Inflammatory macrophage treated with lipopolysaccharide for 1 hour (primary cell): ENCODE measurements at places on chromosomes 12 and 14.

DNA sequence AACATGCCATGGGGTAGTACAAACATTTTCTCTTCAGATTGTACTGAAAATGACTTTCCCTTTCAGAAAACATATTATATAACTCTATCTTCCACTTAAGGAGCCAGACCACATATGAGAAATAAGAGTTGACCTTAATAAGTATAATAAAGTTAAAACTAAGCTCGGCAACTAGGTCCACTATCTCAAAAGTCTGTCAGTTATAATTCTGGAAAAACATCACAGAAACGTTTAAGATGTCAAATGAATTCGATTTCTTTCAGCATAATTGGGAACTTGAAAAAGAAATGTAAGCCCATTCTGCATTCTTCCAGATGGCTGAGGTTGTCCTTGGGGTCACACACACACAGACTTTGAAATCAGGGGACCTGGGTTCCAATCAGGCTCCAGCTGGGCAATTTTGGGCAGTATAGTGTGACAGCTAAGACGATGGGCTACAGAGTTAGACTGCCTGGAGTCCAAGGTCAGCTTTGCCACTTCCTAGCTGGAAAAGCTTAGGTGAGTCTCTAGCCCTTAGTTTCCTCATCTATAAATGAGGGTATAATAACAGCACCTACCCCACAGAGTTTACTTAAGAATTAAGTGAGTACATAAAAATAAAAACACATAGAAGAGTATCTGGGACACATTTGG lies 75.6 kb downstream of the PPP2R5E start:
- DNase-seq = no peak

DNA sequence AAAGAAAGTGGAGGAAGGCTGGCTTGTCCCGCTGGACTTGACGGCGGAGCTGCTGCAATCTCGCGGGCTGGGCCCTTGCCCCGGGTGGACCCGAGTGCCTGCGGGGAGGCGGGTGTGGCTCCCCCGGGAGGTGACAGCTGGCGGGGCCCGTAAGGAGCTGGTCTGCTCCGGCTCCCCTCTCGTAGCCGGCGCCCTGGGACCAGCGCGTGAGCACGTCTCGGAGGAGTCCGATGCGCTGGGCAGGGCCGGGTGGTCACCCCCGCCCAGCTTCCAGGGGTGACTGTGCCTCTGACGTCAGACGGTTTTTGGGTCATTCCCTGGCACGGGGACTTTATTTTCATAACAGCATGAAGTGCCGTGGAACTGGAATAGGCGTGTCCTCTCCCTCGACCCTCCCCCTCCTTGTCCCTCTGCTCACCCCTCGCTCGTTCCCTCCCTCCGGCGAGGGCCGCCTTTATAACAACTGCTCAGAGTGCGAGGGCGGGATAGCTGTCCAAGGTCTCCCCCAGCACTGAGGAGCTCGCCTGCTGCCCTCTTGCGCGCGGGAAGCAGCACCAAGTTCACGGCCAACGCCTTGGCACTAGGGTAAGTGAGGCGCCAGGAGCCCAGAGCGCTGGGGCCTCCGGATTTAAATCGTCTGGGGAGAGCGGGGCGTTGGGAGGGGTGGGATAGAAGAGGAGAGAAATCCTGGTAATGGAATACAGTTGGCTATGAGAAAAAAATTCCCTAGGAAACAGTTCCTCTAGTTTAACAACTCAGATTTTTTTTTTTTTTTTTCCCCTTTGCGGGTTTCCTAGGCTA lies at the start of gene GPRC5A:
TSS of gene GPRC5A (plus strand) at position 483 of the 801 bp plus-strand sequence. CDS start 16,688 bp downstream, outside the sequence.
- peak; percentile 46 for DNase-seq

GRCh38 chr14:103099081-103099732 lies 4.7 kb downstream of the EXOC3L4 start:
- DNase-seq = no peak

DNA sequence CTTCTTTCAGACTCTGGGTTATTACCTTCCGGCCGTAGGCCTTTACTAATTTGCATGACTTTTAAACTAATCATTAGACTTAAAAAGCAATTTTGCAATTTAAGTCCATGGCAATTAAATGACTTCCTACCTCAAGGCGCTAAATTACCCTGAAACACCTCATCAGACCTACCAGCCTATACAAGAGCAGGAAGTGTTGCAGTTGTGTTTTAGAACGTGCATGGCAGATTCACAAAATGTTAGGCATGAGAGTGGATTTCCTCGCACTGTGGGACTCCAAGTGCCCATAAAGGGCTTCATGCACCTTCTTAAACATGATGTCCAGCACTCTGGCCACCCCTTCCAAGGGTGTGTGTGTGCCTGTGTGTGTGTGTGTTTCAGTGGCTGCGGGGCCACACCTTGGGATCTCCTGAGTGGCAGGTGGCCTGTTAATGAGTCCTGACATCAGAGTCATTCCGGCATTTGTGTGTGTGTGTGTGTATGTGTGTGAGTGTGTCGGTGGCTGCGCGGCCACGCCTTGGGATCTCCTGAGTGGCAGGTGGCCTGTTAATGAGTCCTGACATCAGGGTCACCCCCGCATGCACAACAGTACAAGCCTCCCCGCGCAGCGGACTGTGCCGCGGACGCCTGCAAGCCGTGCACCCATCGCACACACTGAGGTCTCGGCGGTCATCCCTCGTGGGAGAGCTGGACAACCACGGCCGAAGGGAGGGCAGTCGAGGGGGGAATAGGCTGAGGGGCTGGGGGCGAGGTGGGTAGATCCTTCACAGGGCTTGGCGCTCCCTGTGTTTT lies 900 bp downstream of the C2CD5 start:
- no peak for DNase-seq

DNA sequence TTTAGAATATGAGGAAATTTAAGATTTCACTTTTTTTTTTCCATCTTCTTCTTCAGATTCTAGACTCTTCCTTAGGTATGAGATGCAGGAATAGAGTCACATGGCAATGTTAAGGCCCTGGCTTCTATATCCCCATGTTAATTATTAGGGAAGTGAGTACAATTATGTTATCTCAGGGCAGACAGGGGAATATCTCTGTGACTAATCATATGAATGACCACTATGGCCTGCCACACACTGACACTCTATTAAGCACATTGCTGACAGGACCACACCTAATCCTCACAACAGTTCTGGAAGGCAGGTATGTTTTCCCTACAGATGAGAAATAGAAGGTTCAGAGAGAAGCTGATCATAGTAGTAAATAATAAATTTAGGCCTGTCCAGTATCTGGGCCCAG lies 69.4 kb upstream of the PTPRQ start:
- no peak for DNase-seq

DNA sequence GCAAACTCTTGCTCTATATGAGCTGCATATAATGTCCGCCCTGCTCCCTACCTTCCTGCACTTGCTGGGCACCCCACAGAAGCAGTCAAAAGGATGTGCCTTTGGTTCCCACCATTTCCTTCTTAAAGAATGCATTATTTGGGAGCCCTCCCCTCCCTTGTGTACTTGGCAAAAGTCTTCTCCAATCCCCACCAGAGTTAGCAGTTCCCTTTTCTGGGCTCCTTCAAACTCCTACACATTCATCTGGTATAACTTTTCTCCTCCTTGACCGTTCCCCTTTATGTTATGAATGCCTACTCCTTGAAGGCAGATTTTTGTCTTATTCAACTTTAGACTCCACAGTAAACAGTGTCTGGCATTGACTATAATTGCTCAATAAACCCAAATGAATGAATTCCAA lies 27.8 kb downstream of the AREL1 start:
- peak; percentile 54 for DNase-seq

DNA sequence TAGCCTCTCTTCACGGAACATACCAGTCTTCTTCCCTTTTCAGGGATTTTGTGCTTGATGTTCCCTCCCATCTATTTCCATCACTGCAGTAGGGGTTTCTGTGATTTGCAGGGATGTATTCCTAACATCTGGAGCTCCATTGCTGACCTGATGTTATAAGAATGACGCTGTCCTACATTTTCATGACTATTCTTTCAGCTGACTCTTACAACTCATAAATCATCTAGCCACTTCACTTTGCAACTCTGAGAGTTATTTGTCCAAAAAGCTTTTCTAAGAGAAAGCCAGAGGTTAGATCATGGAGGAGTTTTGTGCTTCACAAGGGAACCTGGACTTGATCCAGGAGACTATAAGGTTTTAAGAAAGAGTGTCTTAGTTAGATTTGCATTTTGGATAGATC lies 116.6 kb upstream of the FAR2 start:
- DNase-seq = no peak

GRCh38 chr12:54369597-54370131 lies 5.4 kb upstream of the GPR84 start:
- DNase-seq = no peak

- DNase-seq = no peak
These were observed 850.2 kb upstream of the TMEM132C start for GRCh38 chr12:127416796-127417195.

DNA sequence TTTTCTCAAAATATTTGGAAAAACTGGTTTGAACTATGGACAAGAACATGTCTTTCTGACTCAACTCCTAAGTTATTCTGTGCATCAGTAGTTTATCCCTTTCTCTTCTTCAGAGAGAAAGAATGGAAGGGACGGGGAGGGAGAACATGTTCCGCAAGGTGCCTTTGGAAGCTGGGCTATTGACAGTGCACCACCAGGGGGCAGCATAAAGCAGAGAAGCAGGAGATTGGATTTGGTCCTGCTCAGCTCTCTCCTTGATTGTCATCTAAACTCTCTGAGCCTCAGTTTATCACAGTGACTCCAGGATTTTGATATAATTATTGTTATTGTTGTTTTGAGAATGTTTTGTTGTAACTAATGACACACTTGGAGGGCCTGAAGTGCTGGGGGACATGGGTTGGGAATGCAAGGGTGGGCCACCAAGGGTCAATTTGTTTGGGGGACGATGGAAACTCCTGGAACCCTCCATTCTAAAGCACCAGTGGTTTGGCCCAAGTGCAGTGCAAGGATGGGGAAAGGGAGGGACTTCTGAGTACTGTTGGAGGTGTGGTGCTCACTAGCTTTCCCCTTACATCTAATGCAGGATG lies 45.3 kb upstream of the ANO6 start:
- DNase-seq = peak; percentile 48
